ENCODE measurements at places on chromosomes 2 and 18. TPM values are rescaled to one million over a fixed set of nuclear protein-coding genes. Genes with fewer than 3 reads are reported as not detected.

The TDRD15 gene
- 1.9 TPM for total RNA-seq

The ACOXL gene
- total RNA-seq, result 10.7 TPM

The OXER1 gene
- total RNA-seq, result not detected

The ANKZF1 gene
- 65.1 TPM for total RNA-seq

The DYSF gene
- 10.6 TPM for total RNA-seq

The LIMS1 gene
- total RNA-seq, result 61.6 TPM

DNA sequence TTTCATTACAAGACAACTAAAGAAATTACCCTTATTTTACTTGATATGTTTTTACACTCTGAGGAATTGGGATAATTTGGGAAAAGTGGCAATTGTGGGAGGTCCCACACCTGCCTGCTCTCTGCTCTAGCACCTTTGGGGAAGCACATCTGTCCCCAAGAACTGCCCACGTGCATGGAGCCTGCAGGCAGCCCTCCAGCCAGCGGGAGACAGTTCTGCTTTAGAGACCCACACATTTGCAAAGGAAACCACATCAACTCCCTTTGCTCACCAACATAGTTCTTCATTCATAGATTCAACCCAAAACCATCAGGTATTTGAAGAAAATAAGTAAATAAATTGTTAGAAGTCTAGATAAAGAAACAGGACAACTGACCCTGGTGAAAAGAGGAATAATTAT, 239.9 kb upstream of the ID2 start:
- H3K27me3 ChIP-seq, result peaks cover 72% of the 10 kb centered on the region
- H3K36me3 ChIP-seq, result no peaks in the 10 kb centered on the region
- H3K27ac ChIP-seq, result no peak overlapping the region
- H3K4me3 ChIP-seq, result no peak overlapping the region
- H3K4me1 ChIP-seq, result no peaks in the 10 kb centered on the region

DNA sequence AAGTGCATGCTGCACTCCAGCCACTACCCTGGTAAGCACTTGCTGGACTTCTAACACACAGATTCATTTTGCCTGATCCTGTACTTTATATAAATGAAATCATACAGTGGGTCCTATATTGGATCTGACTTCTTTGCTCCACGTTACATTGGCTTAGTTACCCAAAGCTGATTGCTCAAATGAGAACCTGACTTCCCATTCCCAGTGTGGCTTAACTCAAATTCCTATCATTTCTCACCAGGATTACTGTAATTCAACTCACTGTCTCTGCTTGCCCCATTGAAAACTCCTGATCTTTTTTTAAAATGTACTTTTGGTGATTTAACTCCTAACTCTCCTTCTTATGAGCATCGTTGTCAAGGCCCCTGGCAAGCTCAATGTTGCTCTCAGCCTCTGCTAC, 1.4 kb downstream of the RSAD2 start:
- no peak for DNase-seq
- peaks cover 19% of the 10 kb centered on the region for H3K27me3 ChIP-seq
- H3K4me3 ChIP-seq, result no peak overlapping the region
- H3K4me1 ChIP-seq, result no peaks in the 10 kb centered on the region
- no peaks in the 10 kb centered on the region for H3K36me3 ChIP-seq
- H3K27ac ChIP-seq, result no peak overlapping the region

DNA sequence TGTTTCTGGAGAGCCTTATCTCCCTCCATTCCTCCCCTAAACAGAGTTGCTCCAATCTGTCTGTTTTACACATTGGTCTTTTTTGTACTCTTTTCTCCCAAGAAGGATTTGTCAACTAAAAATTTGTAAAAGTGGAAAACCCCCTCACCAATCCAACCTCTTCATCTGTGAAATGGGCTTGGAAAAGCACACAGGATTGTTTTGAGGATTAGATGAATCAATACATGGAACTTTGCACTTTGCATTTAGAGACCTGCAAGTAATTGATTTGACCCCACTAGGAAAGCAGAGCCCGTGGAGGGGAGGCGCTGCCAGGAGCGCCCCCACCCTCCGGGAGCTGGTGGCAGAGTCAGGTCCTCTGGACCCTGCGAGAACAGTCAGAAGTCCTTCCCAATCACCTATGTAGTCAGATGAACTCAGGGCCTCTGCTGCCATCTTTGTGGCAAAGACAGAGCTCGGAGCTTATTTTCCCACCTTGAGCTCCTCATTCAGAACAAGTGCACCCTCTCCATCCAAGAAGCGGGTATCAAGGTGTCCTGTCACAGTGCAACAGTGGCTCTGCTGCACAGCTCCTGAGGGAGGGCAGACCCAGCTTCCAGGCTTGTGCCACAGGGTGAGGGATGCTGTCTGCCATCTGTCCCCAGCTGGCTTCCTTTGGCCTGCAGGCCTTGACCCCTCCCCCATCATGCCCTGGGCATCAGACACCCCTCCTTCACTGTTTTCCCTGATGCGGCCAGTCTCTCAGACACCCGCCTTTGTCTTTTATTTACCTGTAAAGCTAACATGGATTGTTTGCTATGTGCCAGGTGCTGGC, 1.7 kb upstream of the TMEM185B start:
- DNase-seq, result no peak
- no peaks in the 10 kb centered on the region for H3K27me3 ChIP-seq
- no peak overlapping the region for H3K27ac ChIP-seq

DNA sequence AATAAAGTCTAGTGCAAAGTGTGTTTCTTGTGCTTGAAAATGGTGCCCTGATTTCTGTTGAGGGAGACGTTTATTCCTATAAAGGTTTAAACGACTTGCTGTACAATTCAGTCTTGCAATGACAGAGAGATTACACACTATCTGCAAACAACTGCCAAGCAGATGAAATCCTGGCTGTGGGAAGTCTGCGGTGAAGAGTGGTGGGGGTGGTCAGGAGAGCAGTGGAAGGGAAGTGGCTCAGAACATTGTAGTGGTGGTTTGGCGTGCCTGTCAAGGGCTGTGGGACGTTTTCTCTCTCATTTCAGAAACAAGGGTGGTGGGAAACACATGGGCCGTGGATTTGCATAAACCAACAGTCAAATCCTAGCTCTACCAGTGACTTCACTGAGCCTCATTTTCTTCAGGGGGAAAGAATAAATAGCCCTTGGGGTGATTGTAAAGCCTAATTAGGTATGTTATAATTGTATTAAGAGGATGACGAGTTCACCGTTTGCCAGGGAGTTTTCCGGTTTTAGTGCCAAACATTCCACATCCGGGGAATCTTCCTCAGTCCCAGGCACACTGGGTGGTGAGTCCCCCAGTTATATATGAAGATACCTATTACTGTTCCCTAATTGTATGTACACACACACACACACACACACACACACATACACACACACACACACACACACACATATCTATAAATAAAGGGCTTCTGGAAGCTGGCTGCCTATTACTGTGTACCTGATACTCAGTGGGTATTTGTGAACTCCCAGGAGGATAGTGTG, 115.0 kb downstream of the SPTBN1 start:
- H3K27ac ChIP-seq, result peak overlapping the region; percentile 97
- no peaks in the 10 kb centered on the region for H3K27me3 ChIP-seq
- peak overlapping the region; percentile 33 for H3K4me3 ChIP-seq
- H3K4me1 ChIP-seq, result peaks cover 83% of the 10 kb centered on the region
- H3K36me3 ChIP-seq, result peaks cover 3% of the 10 kb centered on the region

DNA sequence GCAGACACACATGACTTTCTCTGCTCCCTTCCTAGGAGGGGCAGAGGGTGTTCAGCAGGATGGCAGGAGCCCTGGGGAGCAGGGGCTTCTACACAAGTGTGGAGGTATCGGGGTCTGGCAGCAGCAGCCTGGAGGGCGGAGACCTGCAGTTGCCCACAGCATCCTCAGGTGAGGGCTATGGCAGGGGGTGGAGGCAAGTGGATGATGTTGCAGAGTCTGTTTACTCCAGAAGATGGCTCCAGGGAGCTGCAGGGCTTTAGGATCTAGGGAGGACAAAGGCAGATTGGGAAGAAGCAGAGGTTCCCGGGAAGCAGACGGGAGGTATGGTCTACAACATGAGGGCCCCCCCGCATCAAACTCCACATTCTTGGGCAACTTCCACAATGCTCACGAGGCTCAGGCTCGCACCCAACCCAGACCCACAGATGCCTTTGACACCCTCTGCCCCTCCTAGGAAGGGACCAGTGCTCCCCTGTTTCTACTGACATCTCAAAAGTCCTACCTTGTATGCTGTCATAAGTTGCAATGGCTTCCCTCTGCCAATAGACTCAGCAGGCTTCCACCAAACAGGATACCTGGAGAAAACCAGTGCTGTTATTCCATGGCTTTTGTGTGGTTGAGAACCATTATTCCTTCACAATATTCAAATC, 12.0 kb upstream of the ATP6V1C2 start:
- no peaks in the 10 kb centered on the region for H3K36me3 ChIP-seq
- no peak overlapping the region for H3K27ac ChIP-seq
- no peak for DNase-seq
- H3K4me1 ChIP-seq, result no peaks in the 10 kb centered on the region

DNA sequence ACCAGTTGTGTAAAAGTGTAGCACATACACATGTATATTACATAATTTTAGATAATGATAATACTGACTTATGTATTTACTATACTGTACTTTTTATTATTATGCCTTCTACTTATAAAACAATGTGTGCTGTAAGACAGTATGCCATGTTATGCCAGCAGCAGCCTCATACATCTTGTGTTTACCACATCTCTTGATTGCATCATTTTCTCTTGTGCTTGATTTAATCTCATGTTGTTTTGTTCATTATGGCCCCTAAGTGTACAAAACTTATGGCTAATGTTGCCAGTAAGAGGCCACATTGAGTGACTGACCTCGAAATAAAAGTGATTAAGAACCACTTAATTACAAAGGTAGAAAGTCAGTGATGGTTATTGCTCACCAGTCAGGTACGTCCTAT, 128.0 kb upstream of the SP5 start:
- no peaks in the 10 kb centered on the region for H3K27me3 ChIP-seq
- no peak for DNase-seq
- H3K36me3 ChIP-seq, result no peaks in the 10 kb centered on the region
- peaks cover 10% of the 10 kb centered on the region for H3K4me1 ChIP-seq
- no peak overlapping the region for H3K4me3 ChIP-seq

DNA sequence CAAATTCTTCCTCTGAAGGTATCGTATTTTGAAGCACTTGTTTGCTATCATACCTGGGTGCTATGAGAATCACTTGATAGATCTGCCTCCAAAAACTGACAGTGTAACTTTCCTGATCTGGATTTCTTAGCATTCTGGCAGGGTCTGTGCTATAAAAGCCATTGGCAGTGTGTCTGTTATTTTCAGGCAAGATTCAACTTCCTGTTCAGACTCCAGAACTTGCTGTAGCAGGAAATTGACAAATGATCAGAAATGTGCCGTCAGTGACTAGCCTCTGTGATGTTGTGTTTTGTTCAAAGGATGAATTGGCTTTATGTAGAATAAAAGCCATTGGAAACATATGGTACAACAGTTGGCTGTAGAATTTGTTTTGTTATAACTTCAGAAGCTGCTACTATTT, 273.3 kb downstream of the PTPRM start:
- H3K36me3 ChIP-seq, result no peaks in the 10 kb centered on the region
- DNase-seq, result no peak
- H3K4me1 ChIP-seq, result no peaks in the 10 kb centered on the region

- peaks cover 2% of the 10 kb centered on the region for H3K36me3 ChIP-seq
- H3K27me3 ChIP-seq, result no peaks in the 10 kb centered on the region
- H3K27ac ChIP-seq, result no peak overlapping the region
- DNase-seq, result no peak
- no peak overlapping the region for H3K4me3 ChIP-seq
These were observed 41.2 kb downstream of the RALBP1 start for GRCh38 chr18:9516437-9517064.

DNA sequence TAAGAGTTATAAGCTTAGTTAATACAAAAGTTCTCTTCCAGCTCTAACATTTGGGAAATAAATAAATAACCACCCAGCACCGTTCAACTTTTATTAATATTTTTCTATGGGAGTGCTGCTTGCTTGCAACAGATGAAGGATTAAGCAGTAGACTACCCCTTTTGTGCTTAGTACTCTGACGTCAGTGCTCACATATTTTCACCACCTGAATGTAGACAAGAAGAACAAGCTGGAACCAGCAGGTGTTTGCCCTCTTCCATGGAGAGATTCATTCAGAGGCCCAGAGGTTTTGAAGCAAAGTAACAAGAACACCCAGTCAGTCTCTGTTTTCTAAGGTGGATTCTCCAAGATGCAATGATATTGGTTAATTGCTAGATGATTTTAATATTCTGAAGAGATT, 307.1 kb upstream of the PIK3C3 start:
- no peak for DNase-seq
- no peak overlapping the region for H3K27ac ChIP-seq
- no peaks in the 10 kb centered on the region for H3K36me3 ChIP-seq
- no peak overlapping the region for H3K4me3 ChIP-seq
- H3K27me3 ChIP-seq, result no peaks in the 10 kb centered on the region

- no peak overlapping the region for H3K4me3 ChIP-seq
- H3K4me1 ChIP-seq, result no peaks in the 10 kb centered on the region
- peaks cover 91% of the 10 kb centered on the region for H3K27me3 ChIP-seq
- no peak for DNase-seq
- no peaks in the 10 kb centered on the region for H3K36me3 ChIP-seq
- H3K27ac ChIP-seq, result no peak overlapping the region
These were observed 88.2 kb downstream of the LONRF2 start for GRCh38 chr2:100234141-100234540.

GRCh38 chr2:194723446-194723845, 933.6 kb upstream of the SLC39A10 start:
- H3K27me3 ChIP-seq, result no peaks in the 10 kb centered on the region
- H3K27ac ChIP-seq, result no peak overlapping the region
- H3K36me3 ChIP-seq, result no peaks in the 10 kb centered on the region
- DNase-seq, result no peak

DNA sequence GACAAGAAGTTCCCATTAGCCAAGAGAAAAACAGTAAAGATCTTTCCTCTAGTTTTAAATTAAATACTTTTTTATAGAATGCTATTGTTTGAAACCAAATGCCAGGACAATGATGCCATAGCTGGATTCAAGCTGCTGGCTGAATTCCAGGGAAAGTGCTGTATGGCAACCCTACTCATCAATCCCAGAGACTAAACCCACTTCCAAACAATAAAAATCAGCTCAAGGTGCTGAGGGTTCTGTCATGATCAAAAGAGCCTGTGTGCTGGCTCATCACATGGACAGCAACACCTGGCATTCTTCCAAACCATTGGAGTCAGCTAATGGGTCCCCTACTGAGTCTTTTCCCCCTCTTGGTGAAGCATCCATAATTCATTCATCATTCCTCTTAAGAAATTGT, 53.7 kb upstream of the PARD3B start:
- DNase-seq, result peak; percentile 14
- no peaks in the 10 kb centered on the region for H3K27me3 ChIP-seq
- H3K27ac ChIP-seq, result no peak overlapping the region
- H3K36me3 ChIP-seq, result no peaks in the 10 kb centered on the region
- H3K4me3 ChIP-seq, result no peak overlapping the region
- H3K4me1 ChIP-seq, result no peaks in the 10 kb centered on the region

DNA sequence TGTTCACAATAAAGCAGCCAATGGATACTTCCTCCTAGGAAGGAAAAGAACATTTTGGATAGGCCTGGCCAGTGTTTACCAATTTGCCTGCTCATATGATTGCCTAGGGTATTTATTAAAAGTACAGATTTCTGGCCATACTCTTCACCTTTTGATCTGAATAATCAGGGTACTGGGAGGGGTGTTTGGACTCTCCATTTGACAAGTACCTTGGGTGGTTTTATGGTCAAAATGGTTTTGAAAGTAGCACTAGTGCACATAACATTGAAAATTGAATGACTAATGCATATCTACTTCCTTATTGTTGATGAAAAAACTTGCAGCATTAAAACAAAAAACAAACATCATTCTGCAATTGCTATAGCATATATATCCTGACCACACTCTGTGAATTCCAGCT, 333.3 kb upstream of the CDH2 start:
- H3K4me3 ChIP-seq, result no peak overlapping the region
- H3K36me3 ChIP-seq, result no peaks in the 10 kb centered on the region
- H3K27me3 ChIP-seq, result no peaks in the 10 kb centered on the region
- no peaks in the 10 kb centered on the region for H3K4me1 ChIP-seq
- H3K27ac ChIP-seq, result no peak overlapping the region

All from PC-9 (cell line).